ENCODE measurements at places on chromosomes 6 and 20. TPM values are rescaled to one million over a fixed set of nuclear protein-coding genes. Genes with fewer than 3 reads are reported as not detected.
A peak's percentile ranks its signal among the peaks of the same experiment; 100 is the strongest.

PXDC1 gene
- total RNA-seq: 2.3 TPM

AURKA gene
- total RNA-seq: 80.8 TPM

C20orf204 gene
- 6.3 TPM for total RNA-seq

DEFB124 gene
- not detected for total RNA-seq

DNA sequence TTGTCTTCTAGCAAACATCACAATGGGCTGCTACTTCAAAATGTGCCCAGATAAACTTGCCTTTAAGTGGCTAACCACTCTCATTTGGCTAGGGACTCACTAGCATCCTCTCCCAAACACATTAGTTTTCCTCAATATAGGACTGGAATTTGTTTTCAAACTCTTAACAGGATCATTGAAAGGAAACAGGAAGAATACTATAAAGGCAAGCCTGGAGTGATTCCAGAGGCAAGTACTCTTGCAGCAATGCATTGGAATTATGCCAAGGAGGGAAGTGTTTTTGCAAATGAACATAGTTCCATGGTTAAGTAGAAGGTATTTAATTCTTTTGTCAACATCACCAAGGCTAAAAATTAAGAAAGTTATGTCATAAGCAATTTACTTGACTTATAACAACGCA, 12.2 kb downstream of the EPHA7 start:
- no peaks in the 10 kb centered on the region for H3K36me3 ChIP-seq
- no peak overlapping the region for H3K4me3 ChIP-seq
- no peaks in the 10 kb centered on the region for H3K27me3 ChIP-seq
- H3K27ac ChIP-seq: no peak overlapping the region

GRCh38 chr6:153840039-153840850, 198.8 kb upstream of the OPRM1 start:
- no peaks in the 10 kb centered on the region for H3K36me3 ChIP-seq
- no peak for DNase-seq
- no peak overlapping the region for H3K27ac ChIP-seq
- H3K4me3 ChIP-seq: no peak overlapping the region
- H3K4me1 ChIP-seq: no peaks in the 10 kb centered on the region

ENPP5 gene
- 1.0 TPM for total RNA-seq

DNA sequence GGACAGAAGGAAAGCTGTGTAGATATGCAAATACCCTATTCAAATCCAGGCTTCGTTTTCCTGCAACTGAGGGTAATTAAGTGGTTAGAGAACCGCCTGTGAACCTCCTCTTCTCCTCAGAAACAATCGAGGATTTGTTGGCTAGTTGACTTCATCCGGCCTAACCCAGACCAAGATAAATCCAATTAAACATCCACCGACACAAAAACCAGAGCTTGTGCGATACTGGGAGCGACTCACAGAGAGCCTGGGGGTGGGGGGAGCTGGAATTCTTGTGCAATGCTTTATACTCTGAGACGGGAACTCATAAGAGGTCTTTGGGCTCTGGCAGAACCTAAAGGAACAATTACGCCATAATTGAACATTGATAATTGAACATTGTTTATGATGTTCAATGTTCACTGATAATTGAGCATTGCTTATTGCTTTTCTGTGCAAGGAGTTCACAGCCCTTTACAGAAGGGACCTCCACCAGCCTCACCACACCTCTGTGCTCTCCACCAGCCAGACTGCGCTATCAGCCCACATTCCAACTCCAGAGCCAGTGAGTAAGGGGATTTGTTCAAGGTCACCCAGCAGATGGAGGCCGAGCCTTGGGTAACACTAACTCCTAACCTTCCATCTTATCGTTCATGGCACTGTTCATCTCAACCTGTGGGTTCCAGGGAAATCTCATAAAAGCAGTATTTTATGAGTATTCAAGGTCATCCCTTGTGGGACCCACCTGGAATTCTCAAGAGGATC, 429.6 kb upstream of the JARID2 start:
- H3K27ac ChIP-seq: no peak overlapping the region
- peaks cover 19% of the 10 kb centered on the region for H3K4me1 ChIP-seq
- peaks cover 3% of the 10 kb centered on the region for H3K27me3 ChIP-seq
- H3K4me3 ChIP-seq: no peak overlapping the region

- H3K36me3 ChIP-seq: no peaks in the 10 kb centered on the region
- no peak for DNase-seq
- no peaks in the 10 kb centered on the region for H3K4me1 ChIP-seq
These were observed 302.9 kb downstream of the PTPRT start for GRCh38 chr20:42886801-42887200.

HTR1E gene
- not detected for total RNA-seq

- H3K4me3 ChIP-seq: no peak overlapping the region
These were observed 1097.8 kb downstream of the KIF16B start for GRCh38 chr20:15475483-15475882.

- H3K36me3 ChIP-seq: no peaks in the 10 kb centered on the region
- DNase-seq: no peak
- no peak overlapping the region for H3K27ac ChIP-seq
- H3K4me1 ChIP-seq: peaks cover 5% of the 10 kb centered on the region
- no peaks in the 10 kb centered on the region for H3K27me3 ChIP-seq
- H3K4me3 ChIP-seq: no peak overlapping the region
These were observed 429.7 kb upstream of the RUNX2 start for GRCh38 chr6:44898296-44898930.

- H3K4me1 ChIP-seq: no peaks in the 10 kb centered on the region
- no peak for DNase-seq
- no peaks in the 10 kb centered on the region for H3K36me3 ChIP-seq
- H3K27me3 ChIP-seq: peaks cover 14% of the 10 kb centered on the region
These were observed 21.7 kb upstream of the DAAM2 start for GRCh38 chr6:39770446-39770845.

LEMD2 gene
- 67.6 TPM for total RNA-seq

NMBR gene
- total RNA-seq: not detected

DNA sequence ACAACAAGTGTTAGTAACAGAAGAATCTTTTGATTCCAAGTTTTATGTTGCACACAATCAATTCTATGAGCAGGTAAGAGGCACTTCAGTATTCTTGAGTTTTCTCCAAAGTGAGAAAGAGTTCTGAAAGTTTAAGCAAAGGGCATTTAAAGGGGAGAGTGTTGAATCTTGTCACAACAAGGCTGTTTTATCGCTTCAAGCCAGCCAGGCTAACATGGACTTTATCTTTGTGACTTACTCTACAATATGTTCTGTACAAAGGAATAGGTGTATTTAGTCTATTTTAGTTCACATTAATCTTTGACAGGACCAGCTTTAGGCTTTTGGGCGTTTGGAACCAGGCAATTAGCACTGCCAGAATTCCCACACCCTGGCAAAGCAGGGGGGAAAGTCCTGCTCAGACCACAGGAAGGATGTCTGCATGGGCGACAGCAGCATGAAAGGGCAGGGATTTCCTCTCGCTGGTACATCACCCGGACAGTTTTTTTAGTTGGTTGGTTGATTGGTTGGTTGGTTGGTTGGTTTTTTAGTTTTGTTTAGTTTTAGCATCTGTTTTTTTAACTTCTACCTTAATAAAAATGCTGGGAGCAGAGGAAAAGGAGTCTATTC, 395.4 kb upstream of the SOX4 start:
- peaks cover 14% of the 10 kb centered on the region for H3K36me3 ChIP-seq
- H3K4me1 ChIP-seq: peaks cover 24% of the 10 kb centered on the region
- peak overlapping the region; percentile 49 for H3K27ac ChIP-seq
- no peak for DNase-seq
- no peak overlapping the region for H3K4me3 ChIP-seq
- H3K27me3 ChIP-seq: no peaks in the 10 kb centered on the region

GRCh38 chr6:36436466-36436865, 6.2 kb downstream of the PXT1 start:
- H3K4me1 ChIP-seq: peaks cover 8% of the 10 kb centered on the region
- H3K36me3 ChIP-seq: no peaks in the 10 kb centered on the region
- H3K27ac ChIP-seq: no peak overlapping the region
- no peaks in the 10 kb centered on the region for H3K27me3 ChIP-seq
- no peak overlapping the region for H3K4me3 ChIP-seq

SOBP gene
- 0.05 TPM for total RNA-seq

HSPA1L gene
- 1.7 TPM for total RNA-seq

DNA sequence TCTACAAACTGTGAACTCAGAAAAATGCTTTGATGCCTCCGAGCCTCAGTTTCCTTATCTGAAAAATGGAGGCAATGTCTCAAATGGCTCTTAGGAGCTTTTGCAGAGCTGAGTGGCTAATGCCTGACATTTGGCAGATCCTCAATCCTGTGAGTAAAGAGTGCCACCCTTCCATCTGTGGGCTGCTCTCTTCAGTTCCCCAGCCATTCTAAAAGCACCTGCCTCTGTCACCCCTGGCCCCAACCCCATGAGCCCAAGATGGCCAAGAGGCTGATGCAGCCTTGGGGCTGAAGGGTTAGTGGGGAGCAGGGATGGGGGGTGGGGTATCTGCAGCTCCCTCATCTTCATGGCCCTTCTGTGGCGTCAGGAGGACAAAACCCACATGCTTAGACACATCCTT, 14.5 kb upstream of the GUCA1A start:
- H3K36me3 ChIP-seq: no peaks in the 10 kb centered on the region
- no peak for DNase-seq
- H3K27me3 ChIP-seq: peaks cover 13% of the 10 kb centered on the region

- no peaks in the 10 kb centered on the region for H3K27me3 ChIP-seq
- peaks cover 5% of the 10 kb centered on the region for H3K36me3 ChIP-seq
- peaks cover 59% of the 10 kb centered on the region for H3K4me1 ChIP-seq
- H3K4me3 ChIP-seq: no peak overlapping the region
These were observed 178.7 kb downstream of the DTNBP1 start for GRCh38 chr6:15484140-15484539.

GRCh38 chr6:44086931-44087574, 40.2 kb downstream of the MRPL14 start:
- H3K4me3 ChIP-seq: no peak overlapping the region
- H3K36me3 ChIP-seq: no peaks in the 10 kb centered on the region
- H3K4me1 ChIP-seq: no peaks in the 10 kb centered on the region
- DNase-seq: no peak
- H3K27me3 ChIP-seq: no peaks in the 10 kb centered on the region

STK38 gene
- 26.4 TPM for total RNA-seq

DNA sequence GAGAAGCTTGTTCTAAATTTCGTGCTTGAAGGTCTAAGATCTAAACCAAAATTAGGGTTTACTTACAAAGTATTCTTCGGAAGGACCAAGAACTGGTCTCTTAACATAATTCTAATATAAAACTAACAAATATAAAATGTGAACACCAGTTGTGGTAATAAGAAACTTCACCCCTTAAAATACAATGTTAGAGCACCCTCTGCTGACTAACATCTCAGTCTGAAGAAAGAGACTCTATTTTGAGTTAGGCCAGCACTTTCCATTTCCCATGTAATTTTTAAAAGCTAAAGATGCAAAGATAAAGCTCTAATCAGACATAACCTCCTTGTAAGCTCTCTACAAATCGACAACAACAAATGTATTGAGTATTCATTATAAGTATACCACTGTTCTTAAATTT, 24.6 kb downstream of the ATG5 start:
- no peak for DNase-seq
- H3K36me3 ChIP-seq: peaks cover 4% of the 10 kb centered on the region
- H3K27ac ChIP-seq: no peak overlapping the region
- H3K4me1 ChIP-seq: peaks cover 4% of the 10 kb centered on the region
- H3K27me3 ChIP-seq: no peaks in the 10 kb centered on the region

DNA sequence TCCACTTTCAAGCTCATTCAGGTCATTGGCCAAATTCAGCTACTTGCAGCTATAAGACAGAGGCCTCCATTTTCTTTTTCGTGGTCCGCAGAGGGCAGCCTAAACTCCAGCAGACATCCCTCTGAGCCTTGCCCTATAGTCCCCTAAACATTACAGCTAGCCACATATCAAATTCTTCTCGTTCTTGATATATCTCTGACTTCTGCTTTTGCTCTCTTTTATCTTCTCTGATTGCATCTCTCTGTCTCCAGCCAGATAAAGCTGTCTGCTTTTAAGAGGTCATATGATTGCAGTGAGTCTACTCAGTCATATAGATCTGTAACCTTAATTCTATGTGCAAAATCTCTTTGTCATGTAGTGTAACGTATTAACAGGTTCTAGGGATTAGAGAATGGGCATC, 358.4 kb upstream of the RGS17 start:
- no peak overlapping the region for H3K27ac ChIP-seq
- DNase-seq: no peak
- H3K4me1 ChIP-seq: no peaks in the 10 kb centered on the region
- no peak overlapping the region for H3K4me3 ChIP-seq
- H3K36me3 ChIP-seq: no peaks in the 10 kb centered on the region
- no peaks in the 10 kb centered on the region for H3K27me3 ChIP-seq

GRCh38 chr6:20314866-20315845, 86.5 kb upstream of the E2F3 start:
- no peak overlapping the region for H3K4me3 ChIP-seq
- H3K27me3 ChIP-seq: peaks cover 5% of the 10 kb centered on the region
- no peak for DNase-seq
- peaks cover 4% of the 10 kb centered on the region for H3K36me3 ChIP-seq

GRCh38 chr6:79385893-79386292, 151.3 kb downstream of the LCA5 start:
- peaks cover 5% of the 10 kb centered on the region for H3K36me3 ChIP-seq
- H3K4me1 ChIP-seq: no peaks in the 10 kb centered on the region
- no peak for DNase-seq
- no peak overlapping the region for H3K27ac ChIP-seq
- no peaks in the 10 kb centered on the region for H3K27me3 ChIP-seq

- H3K27me3 ChIP-seq: peaks cover 8% of the 10 kb centered on the region
- peaks cover 4% of the 10 kb centered on the region for H3K36me3 ChIP-seq
- no peak overlapping the region for H3K4me3 ChIP-seq
- H3K4me1 ChIP-seq: no peaks in the 10 kb centered on the region
- DNase-seq: no peak
These were observed 53.1 kb downstream of the RBM24 start for GRCh38 chr6:17334265-17334664.

DNA sequence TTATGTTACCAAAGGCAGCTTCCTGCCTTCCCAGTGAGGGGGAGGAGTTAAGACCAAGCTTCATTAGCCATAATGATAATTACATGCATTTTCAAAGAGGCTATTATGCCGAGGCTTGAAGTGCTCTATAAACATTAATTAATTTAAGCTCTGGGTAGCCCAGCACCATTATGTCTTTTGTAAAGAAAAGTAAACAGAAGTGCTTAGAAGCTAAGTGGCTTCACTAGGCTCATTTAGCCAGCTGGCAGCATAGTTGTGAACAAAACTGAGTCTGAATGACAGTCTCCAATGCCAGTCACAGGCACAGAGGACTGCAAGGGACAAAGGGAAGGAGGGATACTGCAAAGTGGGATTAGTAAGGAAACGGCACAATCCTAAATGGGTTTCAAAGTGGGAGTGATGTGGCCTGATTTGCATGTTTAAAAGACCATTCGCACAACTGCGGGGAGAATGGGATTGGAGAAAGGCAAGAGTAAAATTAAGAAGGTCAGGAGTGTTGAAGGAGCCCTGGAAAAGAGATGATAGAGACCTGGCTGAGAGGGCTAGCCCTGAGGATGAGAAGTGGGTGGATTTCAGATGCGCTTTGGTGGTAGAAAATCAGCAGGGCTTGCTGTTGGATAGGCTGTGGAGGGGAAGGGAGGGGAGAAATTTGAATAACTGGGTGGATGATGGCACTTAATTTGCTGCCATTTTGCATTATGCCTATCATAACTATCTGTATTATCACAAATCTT, 20.1 kb upstream of the ISM1 start:
- H3K4me3 ChIP-seq: no peak overlapping the region
- no peak for DNase-seq
- H3K4me1 ChIP-seq: no peaks in the 10 kb centered on the region

- H3K36me3 ChIP-seq: no peaks in the 10 kb centered on the region
- peak overlapping the region; percentile 68 for H3K27ac ChIP-seq
- no peaks in the 10 kb centered on the region for H3K27me3 ChIP-seq
- no peak for DNase-seq
- peak overlapping the region; percentile 93 for H3K4me3 ChIP-seq
These were observed 2.9 kb downstream of the RANBP9 start for GRCh38 chr6:13708736-13709135.
